ENCODE measurements at places on chromosomes 1 and 21.
A peak's percentile ranks its signal among the peaks of the same experiment; 100 is the strongest.

- DNase-seq = no peak
These were observed 91.5 kb downstream of the TENT5C start for GRCh38 chr1:117697220-117697781.

DNA sequence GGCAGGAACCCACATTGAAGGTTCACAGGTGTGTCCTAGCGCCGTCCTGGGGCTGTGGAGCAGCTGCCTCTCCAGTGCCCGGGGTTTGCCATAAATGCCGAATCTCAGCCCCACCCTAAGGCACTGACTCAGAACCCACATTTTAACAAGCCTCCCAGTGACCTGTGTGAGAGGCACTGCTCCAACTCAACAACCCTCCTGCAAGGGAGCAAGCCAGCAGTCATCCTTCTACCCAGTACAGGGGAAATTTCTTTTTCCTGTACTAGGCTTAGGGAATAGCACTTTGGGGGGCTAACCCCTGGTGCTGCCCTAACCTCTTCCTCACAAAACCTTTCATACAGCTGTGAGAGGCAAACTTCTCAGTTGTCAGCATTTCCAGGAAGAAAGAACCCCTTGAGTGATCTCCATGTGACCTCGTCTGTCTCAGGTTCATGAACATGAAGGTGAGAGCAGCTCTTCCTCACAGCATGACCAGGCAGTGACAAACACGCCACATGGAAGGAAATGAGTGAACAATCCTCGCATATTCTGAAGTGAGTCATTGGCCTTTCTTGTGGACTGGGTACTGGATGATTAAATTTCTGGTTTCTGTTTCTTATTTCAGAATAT lies 11.4 kb upstream of the BCAR3 start:
- peak; percentile 90 for DNase-seq

GRCh38 chr1:41361495-41362356 lies 492 bp downstream of the FOXO6 start:
- no peak for DNase-seq

DNA sequence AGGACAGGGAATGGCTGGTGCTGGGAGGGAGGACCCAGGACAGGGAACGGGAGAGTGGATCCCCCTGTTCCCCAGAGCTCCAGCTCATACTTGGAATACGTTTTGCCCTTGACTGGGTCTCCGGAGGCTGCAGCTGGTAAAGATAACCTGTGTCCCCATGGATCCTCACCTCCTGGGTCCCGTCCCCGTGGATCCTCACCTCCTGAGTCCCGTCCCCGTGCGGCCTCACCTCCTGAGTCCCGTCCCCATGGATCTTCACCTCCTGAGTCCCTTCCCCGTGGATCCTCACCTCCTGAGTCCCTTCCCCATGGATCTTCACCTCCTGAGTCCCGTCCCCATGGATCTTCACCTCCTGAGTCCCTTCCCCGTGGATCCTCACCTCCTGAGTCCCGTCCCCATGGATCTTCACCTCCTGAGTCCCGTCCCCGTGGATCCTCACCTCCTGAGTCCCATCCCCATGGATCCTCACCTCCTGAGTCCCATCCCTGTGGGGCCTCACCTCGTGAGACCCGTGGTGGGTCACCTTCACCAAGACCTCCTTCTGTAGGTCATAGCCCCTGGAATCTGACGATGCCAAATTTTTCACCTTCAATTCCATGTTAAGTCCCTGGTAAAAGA lies 61.4 kb downstream of the SCCPDH start:
- no peak for DNase-seq

DNA sequence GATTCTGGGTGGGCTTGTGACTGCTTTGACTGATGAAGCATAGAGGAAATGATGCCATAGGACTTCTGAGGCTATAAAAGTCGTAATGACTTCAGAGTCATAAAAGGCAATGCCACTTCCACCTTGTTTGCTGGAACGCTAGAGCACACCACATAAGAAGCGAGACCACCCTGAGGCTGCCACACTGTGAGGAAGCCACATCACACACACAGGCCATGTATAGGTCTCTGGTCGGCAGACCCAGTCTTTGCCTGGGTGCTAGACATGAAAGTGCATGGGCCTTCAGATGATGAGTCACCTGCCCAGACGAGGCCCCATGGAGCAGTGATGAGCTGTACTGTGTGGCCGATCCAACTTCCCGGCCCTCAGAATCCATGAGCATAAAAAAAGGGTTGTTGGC lies 14.2 kb upstream of the KANK4 start:
- no peak for DNase-seq

- DNase-seq = no peak
These were observed 6.4 kb downstream of the CLCA2 start for GRCh38 chr1:86430376-86430775.

DNA sequence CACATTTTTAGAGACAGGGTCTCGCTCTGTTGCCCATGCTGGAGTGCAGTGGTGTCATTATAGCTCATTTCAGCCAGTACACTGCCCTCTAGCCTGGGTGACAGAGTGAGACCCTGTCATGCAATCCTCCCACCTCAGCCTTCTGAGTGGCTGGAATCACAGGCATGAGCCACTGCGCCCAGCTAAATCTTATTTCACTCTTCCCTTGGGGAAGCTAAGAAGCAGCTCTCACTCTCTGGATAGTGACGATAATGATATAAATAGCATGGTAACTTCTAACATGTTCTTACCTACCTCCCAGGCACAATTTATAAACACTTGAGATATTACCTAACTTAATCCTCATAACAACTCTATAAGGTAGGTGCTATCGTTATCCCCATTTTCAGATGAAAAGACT lies 24.9 kb downstream of the IQGAP3 start:
- DNase-seq = no peak

GRCh38 chr1:62311473-62311943 lies 7.7 kb downstream of the KANK4 start:
- DNase-seq = no peak

- DNase-seq = peak; percentile 3
These were observed 9.6 kb upstream of the AMY2B start for GRCh38 chr1:103561643-103562395.

DNA sequence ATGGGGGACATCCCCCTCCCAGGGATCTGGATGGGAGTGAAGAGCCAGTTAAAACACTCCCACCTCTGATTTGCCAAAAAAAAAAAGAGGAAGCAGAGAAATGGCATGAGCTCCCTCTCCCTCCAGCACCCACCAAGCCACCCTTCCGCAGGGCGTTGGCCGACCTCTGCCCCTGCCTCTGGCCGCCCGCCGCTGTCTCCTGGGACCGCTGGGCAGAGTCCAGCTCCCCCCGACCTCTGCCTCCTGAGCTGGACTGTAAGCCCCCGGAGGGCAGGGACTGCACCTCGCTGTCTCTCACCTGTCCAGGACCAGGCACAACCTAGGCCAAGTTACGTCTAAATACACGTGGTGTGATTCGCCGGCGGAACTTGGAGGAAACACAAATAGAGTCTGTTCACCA lies 174.3 kb downstream of the PRDM16 start:
- DNase-seq = no peak

- DNase-seq = peak; percentile 93
These were observed 43.7 kb downstream of the BACH1 start for GRCh38 chr21:29342363-29342957.

GRCh38 chr1:205456383-205456867 lies 580 bp upstream of the BLACAT1 start:
- no peak for DNase-seq

DNA sequence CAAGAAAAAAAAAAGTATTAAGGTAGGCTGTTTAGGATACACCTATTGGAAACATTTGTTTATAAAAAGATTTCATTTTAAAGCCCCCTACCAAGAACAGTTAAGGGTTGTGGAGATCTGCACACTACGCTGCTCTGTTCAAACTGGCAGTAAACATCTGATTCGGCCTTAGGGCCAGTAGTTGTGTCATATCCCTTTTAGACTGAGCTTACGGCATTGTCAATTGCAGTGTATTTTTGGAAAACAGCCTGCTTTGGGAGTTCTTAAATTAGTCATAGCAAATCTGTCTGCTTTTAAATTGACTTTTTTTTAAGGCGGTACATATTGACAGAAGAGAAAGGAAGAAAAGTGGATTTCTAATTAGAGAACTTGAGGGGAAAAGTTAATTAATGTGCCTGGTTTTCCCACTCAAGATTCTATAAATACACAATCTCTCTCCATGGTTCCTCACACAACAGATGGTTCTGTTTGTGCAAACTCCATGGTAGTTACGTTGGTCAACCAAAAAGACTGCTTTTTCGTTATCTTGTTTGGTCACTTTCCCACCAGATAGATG lies 1.7 kb upstream of the ELK4 start:
- DNase-seq = peak; percentile 21

DNA sequence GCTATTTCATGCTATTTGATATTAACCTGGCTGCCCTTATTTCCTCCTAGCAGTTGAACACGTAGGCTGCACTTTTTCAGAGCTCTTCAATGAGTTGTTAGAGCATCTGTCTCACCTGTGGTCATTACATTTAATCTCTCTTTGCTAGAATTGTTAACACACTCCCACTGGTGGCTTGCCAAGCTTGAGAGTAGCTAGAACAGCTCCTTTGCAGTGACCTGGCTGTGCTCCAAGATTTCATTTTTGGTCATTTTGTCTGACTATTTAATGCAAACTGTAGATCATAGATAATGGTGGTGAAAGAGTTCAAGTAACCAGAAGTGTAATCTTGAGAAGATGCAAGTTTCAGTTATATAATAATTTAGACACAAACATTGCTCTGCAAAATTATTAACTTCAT lies 105.6 kb downstream of the LRRC7 start:
- no peak for DNase-seq

DNA sequence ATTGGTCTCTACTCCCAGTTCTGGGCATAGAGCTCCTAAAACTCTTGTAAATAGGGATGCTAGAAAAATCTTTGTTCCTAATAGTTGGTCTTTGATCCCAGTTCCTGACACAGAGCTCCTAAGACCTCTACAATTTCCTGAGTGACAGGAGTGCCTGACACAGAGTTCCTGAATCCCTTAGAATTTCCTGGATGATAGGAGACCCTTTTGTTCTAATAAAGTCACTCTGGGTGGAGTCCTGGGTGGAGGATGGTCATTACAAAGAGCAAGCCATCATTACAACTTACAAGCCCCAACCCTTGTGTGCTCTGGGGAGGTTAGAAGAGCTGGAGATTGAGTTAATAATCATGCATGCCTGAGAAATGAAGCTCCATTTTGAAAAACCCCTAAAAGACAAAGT lies 58.4 kb downstream of the ZZZ3 start:
- no peak for DNase-seq

DNA sequence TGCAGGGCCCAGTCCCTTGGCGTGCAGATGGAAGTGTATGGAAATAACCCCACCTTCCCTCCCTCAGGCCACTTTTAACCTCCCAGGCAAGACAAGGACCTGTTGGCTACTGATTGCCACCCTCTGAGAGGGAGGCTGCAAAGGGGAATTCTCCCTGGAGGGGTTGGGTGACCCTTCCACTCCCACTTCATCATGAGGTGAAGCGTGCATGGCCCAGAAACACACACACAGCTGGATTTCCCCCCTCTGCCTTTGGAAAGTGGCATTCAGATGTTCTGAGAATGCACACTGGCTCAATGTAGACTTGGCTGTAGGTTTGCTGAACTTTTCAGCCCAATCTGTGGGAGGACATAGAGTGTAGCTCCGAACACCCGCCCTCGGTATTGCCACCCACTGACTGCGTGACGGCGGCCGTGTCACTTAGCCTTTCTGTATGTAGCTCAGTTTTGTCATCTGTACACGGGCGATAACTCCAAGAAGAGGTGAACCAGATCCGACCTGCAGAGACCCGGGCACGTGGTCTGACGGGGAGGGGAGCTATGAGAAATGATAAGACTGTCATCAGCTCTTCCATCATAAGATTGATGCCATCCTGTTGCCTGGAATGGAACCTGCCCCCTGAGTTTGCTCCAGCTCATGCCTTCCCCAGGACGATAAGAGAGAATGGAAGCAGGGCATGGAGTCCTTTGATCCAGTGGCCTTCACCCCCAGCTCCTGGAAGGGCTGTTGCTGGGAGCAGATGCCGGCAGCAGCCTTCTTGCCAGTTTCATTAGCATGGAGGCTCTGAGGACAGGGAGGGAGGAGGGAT lies 19.3 kb downstream of the MIIP start:
- DNase-seq = no peak

DNA sequence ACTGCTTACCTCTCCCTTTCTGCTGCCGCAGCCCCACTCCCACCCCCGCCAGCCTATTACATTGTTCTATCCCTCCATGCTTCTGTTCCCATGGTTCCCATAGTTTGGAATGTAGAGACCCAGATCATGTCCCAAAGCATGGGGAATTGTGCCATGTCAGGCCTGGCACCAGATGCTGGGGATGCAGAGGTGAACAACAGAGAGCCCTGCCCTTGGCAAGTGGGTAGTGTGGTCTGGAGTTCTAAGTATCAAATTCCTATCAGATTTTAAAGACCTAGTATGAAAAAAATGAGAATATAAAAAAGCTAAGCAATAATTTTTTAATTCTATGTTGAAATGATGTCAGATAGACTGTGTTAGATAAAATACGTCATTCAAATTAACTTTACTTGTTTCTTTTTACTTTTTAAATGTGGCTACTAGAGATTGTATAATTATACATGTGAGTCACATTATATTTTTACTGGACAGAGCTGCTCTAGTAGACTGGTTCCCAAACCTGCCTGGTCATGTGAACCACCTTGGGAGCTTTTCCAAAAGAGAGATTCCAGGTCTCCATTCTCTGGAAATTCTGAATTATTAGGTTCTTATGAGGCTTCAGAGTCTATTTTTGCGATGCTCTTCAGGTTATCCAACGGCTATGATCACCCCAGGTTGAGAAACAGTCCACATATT lies 113.0 kb upstream of the DAB1 start:
- DNase-seq = no peak

- DNase-seq = no peak
These were observed 25.9 kb downstream of the RUNX3 start for GRCh38 chr1:24903955-24904730.
